Ovary (tissue), 10 donors: ENCODE measurements at places on chromosomes 1 and 21. TPM values are rescaled to one million over a fixed set of nuclear protein-coding genes. Genes with fewer than 3 reads are reported as not detected.
A peak's percentile ranks its signal among the peaks of the same experiment; 100 is the strongest.

The SDC3 gene
- polyA plus RNA-seq, result 28.0 TPM

The NHLH1 gene
- polyA plus RNA-seq, result 0.02 TPM

DNA sequence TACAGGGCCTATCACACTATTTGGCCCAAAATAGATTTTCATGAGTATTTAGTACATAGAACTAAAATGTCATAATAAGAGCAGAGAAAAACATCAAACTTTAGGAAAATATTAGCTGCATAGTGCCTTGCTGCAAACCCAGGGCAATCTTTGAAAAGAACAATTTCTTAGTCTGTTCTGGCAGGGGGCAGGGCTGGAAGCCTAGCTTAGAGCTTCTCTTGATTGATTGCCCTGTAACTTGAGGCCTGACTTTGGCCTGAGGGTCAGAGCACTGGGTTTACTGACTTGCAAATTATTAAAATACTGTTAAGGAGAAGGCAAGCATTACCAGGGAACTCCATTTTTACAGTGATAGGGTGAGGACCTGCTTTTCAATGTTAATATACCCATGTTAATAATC is 115.8 kb upstream of the SPAG17 start:
- no peak for DNase-seq

- no peak for DNase-seq
Observed at GRCh38 chr1:214658785-214659184, 55.8 kb downstream of the CENPF start.

GRCh38 chr1:209962388-209962787 is 24.4 kb downstream of the SYT14 start:
- DNase-seq, result no peak

DNA sequence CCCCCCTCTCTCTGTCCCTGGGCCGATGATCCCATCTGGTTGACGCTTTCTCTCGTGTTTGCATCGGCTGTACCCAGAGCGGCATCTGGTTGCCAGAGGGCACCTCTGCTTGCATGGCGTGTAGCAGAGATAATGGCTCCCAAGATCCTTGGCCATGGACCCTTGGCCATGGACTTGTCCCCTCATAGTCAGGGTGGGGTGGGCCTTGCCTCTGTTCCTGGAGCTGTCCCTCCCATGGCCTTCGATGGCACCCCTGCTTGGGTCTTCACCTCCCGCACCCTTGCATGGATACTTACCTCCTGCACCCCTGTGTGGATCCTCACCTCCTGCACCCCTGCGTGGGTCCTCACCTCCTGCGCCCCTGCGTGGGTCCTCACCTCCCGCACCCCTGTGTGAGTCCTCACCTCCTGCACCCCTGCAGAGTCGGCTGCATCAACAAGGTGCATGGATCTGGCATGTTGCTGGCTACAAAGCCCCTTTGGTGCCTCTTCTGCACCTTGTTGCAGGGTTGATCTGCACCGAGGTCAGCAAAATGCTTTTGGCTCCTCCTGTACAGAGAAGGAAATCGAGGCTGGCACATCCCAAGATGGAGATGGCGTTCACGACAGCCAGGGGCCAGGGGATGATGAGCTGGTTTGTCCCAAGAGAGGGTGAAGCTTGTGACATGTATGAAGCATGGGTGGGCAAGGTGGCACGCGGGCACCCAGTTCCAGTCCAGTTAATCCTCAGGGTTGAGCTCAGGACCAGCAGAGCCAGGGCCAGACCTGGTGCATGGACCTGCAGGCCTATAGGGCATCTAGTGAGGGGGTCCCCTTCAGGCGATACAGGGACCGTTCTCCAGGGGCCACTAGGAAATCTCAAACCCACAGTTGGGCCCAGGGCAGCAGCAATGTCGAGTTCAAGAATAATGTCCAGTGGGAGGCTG is 46.1 kb upstream of the C1orf174 start:
- DNase-seq, result no peak

DNA sequence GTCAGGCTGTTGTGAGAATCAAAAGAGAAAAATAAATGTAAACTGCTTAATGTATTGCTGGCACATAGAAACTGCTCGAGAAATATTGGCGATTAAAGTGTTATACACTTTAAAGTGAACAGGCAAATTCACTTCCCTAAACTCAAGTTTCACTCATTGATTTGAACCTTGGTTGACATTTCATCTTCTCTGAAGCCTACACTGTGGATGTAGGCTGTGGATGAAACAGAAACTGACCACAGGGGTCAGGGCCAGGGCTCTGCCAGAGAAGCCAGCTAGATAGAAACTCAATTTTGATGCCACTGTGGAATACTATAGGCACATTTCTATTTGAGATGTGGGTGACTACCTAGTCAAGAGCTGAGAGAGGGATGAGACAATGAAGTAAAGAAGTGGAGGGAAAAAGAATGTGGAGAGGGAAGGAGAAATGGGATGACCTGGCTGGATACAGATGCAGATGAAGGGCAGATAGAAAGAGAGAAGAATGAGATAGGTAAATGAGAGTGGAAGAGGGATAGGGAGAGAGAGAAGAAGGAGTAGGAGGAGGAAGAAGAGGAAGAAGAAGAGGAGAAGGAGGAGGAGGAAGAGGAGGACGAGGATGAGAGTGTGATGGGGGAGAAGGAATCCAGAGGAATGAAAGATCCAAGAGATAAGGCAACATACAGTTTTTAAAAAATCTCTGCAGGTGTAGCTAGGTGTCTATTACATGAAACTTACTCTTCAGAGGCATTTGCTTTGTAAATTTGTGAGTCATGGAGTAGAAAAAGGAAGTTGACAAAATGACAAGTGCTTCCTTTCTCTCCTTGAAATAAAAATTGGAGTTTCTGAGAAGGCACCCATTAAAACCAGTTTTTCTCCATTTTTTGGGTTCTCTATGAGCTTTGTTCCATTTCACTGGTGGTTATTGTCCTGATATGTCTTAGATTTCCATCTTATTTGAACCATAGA is 17.4 kb upstream of the CD1D start:
- DNase-seq, result no peak

DNA sequence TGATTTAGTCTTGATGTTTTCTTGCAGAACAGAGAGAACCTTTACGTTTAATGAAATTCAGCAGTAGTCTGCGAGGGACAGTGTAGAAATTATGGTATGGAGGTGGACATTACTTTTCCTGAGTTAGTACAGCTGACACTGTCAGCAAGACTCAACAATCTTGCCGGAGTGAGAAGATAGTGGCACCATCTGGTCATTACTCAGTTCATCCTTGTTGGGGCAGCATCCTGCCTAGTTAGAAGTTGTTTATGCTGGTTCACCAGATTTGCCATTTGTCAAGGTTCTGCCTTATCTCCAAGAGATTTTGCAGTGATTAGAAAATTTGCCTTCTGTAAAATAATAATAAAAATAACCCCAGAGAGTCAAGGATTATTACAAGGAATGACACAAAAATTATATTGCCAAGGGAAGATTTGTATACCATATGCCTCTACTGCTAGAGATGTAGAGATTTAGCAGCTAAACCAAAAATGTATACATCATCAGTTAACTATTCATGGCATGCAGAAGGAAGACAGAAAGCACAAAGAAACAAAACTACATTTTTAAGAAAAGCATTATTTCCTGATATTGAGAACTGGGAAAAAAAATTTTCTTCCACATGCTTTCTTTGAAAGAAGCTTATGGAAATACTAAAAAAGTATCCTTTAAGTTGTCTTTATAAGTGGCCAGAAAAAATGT is 1967.4 kb downstream of the NCAM2 start:
- no peak for DNase-seq

- peak; percentile 48 for DNase-seq
Observed at GRCh38 chr1:8424539-8425116, 106.7 kb downstream of the SLC45A1 start.

DNA sequence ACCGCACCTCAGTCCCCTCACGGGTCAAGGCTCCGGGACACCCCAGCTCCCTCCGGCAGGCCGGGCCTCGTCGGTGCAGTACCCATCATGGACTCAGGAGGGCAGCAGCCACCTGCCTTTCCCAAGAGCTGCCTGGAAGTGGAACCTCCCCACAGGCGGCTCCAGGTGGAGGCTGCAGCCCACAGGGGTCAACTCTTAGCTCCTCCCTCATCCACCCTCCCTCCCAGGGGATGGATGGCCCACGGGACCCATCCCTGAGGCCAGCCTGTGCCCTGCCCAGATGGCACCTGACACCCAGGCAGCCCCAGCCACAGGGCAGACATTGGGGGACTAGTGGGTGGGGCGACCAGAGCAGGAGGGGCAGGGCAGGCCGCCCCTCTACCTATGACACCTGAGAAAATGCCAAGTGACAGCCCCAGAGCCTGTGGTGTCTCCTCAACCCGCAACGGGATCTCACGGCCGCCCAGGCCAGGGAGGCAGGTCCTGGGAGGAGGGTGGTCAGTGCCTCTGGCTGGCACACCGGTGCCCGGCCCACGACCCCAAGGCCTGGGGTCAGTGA is 1.2 kb upstream of the ARHGEF16 start:
- peak; percentile 72 for DNase-seq

- no peak for DNase-seq
Observed at GRCh38 chr1:30101016-30101415, 622.4 kb downstream of the MATN1 start.

- no peak for DNase-seq
Observed at GRCh38 chr1:88472714-88473113, 211.4 kb upstream of the PKN2 start.

- DNase-seq, result no peak
Observed at GRCh38 chr1:20551945-20552727, at the start of gene FAM43B. Gene FAM43B, plus strand, starts transcription at chr1:20552573. Its CDS starts 401 bp downstream, at chr1:20552974.

DNA sequence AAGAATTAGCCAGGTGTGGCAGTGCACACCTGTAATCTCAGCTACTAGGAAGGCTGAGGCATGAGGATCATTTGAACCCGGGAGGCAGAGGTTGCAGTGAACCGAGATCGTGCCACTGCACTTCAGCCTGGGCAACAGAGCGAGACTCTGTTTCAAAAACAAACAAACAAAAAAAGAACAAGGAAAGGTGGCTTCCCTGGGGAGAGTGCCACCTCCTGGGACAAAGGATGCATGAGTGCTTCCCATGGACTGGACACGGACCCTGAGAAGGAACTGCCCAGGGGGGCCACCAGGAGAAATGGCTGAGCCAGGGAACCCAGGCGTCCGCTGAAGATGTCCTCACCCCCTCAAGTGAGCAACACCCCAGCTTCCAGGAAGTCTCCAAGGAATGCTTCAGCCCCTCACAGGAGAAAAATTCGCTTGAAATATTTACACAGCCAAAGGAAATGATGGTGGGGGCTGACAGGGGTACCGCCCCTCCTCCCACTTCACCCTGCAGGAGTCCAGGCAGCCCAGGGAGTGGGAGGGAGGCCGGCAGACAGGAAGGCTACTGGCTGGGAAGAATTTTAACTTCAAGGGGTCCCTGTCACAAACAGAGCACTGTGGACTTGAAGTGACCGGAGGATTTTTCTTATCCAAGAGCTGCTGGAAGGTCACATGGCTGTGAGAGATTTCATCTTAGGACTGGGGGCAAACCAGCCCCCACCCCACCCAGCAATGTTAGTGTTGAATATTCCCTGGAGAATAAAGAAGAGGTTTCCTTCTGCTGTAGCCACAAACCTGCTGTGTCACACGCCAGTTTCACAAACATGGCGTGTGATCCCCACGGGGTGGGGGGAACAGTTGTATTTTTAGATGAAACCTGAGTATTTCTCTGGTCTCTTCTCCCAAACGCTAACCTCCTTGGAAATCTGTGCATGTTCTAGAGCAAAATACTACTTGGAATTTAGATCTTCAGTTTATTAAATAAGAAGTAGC is 90.8 kb upstream of the SLC25A33 start:
- no peak for DNase-seq

- no peak for DNase-seq
Observed at GRCh38 chr1:88179943-88180342, 504.1 kb upstream of the PKN2 start.
